Fibroblast of skin of back (primary cell): ENCODE measurements at places on chromosomes 16 and 17.

GRCh38 chr17:68599091-68599490 is 2.1 kb downstream of the FAM20A start:
- DNase-seq = no peak

GRCh38 chr16:19011169-19011731 is 27.5 kb downstream of the TMC7 start:
- DNase-seq = no peak

GRCh38 chr16:58451265-58451689 is 48.7 kb upstream of the NDRG4 start:
- DNase-seq = no peak

DNA sequence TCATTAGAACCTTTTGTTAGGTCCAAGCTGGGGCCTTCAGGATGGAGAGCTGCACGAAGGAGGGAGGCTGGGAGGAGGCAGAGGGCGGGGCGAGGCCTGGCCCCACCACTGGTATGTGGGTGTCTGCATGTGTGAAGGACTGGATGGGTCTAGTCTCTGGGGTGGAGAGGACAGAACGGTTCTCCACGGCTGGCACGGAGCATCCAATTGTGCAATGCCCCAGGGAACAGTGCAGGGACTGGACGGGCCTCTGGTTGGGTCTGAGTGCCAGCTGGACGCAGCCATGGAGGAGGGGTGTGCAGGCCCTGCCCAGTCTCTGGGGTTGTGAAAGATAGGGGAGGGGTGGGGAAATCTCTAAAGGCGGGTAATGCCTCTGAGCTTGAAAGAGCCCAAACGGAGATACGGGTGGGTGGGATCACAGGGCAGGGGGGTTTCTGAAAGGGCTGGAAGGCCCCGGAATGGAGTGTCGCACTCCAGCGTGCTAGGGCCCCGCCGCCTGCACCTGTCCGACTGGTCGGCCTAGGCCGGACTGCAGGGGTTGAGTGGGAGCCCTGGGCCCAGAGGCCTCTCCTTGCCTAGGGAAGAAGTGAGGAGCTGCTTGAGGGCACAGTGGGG is 1.6 kb downstream of the PPL start:
- no peak for DNase-seq

- no peak for DNase-seq
These were observed 762 bp downstream of the CDK12 start for GRCh38 chr17:39461926-39462569.

DNA sequence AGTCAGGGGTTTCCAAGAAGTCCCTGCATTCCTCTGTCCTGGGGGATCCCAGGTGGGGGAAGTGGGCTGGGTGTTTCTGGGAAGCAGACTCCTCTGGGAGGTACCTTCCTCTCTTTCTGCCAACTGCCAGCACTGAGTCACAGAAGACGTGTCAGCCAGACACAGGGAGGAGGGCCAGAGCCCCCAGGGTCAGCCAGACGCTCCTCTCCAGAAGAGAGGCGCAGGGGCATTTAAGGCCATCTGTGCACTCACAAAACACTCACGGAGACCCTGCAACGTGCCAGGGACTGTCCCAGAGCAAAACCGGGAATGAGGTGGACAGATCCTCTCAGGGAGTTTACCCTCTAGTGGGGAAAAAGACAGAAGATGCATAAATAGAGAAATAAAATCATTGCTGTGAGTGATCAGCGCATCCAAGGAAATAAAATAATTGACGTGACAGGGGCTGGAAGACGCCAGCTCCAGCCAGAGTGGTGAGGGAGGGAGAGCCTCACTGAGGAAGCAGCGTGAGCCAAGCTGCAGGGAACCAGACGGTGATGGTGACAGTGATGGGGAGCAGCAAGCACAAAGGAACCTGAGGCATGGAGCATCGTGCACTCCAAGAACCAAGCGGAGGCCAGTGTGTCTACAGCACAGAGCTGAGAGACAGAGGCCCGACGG is 105.4 kb downstream of the ZNF423 start:
- peak; percentile 29 for DNase-seq

- DNase-seq = peak; percentile 70
These were observed 3.3 kb downstream of the RARA start for GRCh38 chr17:40312131-40312731.

DNA sequence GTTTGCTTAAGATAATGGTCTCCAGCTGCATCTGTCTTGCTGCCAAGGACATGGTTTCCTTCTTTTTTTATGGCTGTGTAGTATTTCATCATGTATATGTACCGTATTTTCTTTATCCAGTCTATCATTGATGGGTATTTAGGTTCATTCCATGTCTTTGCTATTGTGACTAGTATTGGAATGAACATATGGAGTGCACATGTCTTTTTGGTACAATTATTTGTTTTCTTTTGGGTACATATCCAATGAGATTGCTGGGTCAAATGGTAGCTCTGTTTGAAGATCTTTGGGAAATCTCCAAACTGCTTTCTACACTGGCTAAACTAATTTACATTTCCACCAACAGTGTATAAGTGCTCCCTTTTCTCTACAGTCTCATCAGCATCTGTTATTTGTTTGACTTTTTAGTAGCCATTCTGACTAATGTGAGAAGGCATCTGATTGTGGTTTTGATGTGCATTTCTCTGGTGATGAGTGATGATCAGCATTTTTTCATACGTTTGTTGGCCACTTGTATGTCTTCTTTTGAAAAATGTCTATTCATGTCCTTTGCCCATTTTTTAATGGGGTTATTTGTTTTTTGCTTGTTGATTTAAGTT is 66.2 kb downstream of the TNFRSF13B start:
- DNase-seq = peak; percentile 96

DNA sequence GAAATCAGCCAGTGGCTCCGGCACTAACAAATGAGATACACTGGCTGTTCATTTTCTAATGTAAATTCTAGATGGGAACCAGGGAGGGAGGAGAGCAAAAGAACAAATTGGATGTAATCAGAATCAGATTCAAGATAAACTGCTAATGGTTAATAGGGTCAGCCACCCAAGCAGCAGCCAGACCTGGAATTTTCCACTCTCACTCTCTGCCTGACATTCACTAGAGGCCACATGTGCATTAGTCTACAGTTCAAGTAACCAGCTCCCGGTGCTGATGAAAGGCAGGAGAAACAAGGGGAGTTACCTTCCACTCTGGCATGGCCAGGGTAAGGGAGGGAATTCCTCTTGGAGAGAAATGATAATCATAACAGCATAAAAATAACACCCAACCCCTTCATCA is 597.7 kb downstream of the TOX3 start:
- DNase-seq = no peak

DNA sequence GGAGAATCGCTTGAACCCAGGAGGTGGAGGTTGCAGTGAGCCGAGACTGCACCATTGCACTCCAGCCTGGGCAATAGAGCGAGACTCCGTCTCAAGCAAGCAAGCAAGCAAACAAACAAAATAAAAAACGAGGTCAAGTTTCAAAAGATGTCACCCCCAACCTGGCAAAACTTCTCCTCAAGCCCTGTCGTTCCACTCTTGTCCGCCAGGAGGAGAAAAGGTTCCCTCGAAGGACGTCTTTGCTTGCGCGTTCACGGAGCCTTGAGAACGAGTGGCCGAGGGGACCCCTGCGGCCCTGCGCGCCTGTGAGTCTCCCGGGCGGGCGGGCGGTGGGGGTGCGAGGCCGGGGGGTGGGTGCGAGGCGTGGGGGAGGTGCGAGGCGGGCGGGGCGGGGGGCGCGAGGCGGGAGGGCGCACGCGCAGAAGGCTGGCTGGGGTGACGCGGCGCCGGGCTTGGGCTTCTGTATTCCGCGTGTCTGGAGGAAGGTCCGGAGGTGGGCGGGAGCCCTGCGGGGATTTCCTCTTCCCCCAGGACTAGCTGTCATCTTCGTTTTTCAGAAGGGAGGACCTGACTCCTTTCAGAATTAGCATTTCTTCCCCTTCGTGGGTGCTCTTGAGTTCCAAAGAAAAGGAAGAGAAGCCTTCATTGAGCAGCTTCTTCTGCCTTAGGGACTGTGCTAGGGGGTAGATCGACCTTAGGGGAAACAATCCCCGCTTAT is 3.7 kb downstream of the SLC52A1 start:
- DNase-seq = peak; percentile 81

DNA sequence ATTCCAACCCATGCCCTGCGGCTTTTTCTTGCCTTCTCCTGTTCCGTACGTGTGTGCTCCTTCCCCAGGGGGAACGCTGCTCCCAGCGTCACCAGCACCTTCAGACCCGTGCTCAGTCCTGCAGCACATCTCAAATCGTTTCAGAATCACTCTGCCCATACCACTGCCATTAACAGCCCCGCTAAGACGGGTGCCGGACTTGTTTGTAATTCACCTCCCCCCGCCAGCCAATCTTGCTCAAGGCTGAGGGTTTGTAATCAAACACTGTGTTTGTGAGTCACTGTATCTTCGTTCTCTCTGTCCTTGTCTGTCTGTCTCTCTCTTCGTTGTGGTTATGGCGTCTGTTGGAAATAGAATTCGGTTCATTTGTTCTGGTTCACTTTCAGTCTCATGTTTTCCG is 17.3 kb downstream of the CARD14 start:
- no peak for DNase-seq

DNA sequence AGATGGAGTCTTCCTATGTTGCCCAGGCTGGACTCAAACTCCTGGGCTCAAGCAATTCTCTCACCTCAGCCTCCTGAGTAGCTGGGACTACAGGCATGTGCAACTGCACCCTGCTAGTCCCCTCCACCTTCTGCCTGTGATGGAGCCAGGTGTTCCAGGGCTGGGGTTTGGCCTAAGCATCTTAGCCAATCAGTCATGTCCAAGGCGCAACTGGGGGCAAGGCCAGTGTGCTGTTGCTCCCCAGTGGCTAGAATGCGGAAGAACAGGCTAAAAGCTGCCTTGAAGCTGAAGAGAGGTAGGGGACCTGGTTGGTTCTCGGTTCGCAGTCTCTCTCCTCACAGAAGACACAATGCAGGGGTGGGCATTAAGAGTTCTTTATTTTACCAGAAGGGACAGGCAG is 18.6 kb downstream of the FLOT2 start:
- peak; percentile 40 for DNase-seq

GRCh38 chr16:2331199-2331930 is 9.2 kb downstream of the ABCA3 start:
- DNase-seq = no peak

DNA sequence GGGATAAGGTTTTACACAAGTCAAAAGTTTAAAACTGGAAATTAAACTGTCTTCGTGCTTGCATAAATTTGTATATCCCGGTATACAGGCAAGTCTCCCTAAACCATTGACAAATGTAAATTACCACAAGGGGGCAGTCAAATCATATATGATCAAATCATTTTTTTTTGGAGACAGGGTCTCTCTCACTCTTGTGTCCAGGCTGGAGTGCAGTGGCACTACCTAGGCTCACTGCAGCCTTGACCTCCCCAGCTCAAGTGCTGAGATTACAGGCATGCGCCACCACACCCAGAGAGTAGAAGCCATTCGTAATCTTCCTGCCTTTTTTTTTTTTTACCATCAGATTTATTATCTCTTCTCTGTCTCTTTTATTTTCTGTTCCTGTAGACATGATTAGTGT is 18.5 kb downstream of the TOP2A start:
- DNase-seq = peak; percentile 64

GRCh38 chr17:57747221-57748017 is 2.3 kb upstream of the CCDC182 start:
- DNase-seq = peak; percentile 47
